ENCODE measurements at places on chromosomes 1 and 21.
A peak's percentile ranks its signal among the peaks of the same experiment; 100 is the strongest.

- DNase-seq: no peak
Measured at GRCh38 chr1:58722414-58722813, 22.6 kb upstream of the MYSM1 start.

DNA sequence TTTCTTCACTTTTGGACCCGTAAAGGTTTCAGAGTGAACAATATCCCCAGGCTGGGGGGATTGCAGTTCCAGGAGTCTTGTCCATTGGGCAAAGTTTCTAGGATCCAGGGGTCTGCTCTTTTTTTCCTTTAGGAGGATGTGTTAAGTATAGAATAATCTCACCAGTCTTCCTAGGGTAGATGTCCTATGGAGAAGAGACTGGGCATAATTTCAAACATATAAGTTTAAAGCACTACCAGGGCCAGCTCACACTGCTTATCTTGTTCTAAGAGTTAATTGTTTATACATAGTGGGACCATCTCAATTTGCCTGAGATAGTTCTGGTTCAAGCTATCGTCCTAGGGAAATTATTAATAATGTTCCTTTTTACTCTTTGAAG is 1.2 kb downstream of the CHI3L2 start:
- no peak for DNase-seq

DNA sequence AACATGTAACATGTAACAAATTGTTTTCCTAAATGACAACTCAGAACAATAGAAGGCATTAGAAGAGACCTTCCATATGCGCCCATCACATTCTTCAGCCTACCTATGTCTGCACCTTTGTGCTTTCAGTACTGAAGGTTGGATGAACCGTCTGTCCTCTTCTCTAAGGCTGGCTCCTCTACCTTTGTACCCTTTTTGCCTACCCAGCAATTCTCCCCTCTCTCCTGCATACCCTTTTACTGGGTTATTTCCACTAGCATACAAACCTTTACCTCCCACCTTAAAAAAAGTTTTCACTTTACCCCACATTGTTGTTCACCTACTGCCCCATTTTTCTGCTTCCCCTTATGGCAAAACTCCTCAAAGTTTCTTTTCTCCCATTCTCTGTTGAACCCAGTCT is 5.2 kb downstream of the PIGV start:
- no peak for DNase-seq

DNA sequence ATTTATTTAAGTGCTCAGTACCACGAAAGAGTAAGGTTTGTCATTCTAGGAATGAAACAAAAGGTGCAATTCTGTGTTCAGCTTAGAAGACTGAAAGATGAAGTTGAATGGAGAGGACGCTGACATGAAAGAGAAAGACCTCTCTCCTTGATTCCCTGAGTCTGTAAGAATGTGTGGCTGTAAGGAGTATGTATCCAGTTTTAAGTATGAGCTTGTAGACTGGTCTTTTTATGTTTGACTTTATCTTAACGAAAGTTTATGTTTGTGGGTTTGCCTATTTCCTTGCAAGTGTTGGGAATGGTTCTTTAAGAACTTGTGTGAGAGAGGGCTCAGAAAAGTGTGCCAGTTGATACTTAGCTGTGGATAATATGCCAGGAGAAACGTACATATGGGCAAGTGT is 1.4 kb downstream of the CHD1L start:
- no peak for DNase-seq

DNA sequence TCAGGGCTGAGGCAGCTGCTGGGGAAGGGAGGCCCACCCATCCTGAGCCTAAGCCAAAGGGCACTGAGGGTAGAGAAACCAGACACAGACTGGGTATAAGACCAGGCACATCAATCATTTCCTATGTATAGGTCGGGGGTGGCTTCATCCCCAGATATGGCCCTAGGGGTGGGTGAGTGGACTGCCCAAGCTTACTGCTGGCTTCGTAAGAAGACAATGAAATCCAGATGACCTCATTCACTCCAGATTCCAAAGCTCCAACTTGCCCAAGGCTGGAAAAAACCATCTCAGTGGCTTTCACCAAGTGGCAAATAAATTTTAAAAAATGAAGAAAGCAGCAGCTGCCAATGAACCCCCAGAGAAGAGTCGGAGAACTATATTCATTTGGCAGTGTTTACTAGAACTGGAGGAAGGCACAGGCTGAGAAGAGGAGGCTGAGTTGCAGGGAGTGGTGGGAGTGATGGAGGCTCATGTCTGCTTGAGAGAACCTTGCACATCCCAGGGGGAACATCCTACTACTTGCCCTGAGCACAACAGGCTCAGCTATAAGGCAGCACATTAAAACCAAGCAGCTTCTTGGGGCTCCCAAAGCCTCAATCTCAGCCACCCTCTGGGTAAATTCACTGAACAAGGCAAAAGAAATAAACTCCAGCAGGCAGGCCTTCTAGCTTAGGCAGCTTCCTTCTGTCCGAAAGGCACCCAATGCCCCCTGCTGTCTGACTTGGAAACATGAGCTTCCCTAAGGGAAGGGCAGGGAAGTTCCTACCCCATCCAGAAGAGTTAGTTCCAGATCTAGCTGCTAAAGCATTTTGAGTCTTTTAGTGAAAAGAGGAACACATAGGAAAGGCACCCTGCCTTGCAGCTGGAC is 14.1 kb downstream of the PEA15 start:
- DNase-seq: no peak

- no peak for DNase-seq
Measured at GRCh38 chr1:233496993-233497392, 116.9 kb upstream of the KCNK1 start.

DNA sequence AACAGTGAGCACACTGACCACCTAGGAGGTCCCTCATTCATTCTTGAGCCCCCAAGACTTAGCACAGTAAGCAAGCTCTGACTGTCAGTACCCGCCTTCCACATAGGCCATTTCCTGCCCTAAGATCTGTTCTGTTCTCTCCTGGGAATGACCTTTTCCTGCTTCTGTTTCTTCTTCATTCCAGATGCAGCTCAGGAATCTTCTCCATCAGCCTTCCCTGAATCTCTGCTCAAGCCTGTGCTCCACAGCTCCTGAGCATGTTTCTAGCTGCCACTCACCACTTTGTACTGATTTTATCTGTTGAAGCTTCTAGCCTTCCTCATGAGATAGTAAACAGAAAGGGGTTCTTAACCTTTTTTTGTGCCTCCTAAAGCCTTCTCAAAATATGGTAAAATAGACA is 56.6 kb downstream of the ZNF281 start:
- no peak for DNase-seq

DNA sequence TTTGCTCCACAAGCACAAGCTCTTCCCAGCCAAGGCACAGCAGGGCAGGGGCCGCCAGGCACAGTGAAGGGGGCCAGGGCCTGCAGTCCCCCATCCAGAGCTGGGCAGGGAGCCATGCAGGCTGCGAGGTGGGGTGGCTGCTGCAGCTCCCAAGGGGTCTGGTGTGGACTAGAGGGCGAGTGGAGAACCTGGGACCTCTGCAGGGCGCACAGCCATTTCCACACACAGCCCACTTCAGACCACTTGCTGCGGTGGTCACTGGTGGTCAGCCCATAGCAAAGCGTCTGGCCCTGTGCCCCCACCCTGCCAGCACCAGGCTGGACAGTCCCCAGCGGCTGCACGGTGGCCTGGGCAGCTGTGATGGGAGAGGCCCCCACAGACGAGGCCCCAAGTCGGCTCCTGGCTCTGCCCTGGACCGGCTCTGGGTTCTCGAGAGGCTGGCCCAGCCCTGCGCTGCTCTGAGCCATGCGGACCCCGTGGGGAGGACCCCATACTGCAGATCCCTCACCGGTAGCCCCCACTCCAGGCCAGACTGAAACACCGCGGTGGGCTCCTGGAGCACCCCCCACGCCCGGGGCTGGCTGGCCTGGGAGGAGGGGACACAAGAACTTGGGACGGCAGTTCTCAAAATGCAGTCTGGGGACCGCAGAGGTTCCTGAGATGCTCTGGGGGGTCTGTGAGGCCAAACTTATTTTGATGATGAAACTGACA is 47.1 kb upstream of the COL6A2 start:
- DNase-seq: no peak

DNA sequence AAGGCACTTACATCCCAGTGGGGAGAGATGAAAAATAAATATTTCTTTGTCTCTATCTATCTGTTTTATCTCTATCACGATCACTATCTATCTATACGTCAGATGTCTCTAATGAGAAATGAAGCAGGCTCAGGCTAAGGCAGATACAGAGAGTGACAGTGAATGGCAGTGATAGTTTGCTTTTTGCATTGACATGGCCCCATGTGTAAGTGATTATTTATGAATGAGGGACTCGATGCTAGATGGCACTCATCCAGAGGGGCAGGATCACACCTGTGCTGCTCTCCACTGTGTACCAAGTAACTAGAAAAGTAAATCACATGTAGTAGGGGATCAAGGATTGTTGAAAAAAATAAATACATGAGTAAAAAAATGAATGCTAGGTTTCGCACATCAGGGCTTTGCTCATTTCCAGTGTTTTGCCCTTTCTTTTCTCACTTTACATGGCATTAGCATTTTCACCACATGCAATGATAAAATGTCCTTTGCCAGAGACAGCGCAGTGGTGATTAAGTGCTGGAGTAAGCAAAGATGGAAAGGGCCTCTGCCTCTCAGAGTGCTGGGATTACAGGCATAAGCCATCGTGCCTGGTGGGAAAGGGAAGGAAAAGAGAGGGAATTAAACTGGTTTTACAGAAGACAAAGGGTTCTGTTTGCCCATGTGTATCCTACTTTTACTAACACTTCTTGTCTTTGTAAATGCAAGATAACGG is 16.5 kb downstream of the TBX19 start:
- no peak for DNase-seq

- no peak for DNase-seq
Measured at GRCh38 chr1:192581131-192581927, 5.8 kb downstream of the RGS1 start.

GRCh38 chr1:227388214-227389168 is 70.2 kb upstream of the CDC42BPA start:
- no peak for DNase-seq

GRCh38 chr21:45976701-45977311 is 4.8 kb upstream of the COL6A1 start:
- no peak for DNase-seq

GRCh38 chr1:6614929-6615785 is 1.6 kb downstream of the PHF13 start:
- DNase-seq: no peak

GRCh38 chr1:161962091-161962887 is 61.4 kb downstream of the OLFML2B start:
- no peak for DNase-seq

DNA sequence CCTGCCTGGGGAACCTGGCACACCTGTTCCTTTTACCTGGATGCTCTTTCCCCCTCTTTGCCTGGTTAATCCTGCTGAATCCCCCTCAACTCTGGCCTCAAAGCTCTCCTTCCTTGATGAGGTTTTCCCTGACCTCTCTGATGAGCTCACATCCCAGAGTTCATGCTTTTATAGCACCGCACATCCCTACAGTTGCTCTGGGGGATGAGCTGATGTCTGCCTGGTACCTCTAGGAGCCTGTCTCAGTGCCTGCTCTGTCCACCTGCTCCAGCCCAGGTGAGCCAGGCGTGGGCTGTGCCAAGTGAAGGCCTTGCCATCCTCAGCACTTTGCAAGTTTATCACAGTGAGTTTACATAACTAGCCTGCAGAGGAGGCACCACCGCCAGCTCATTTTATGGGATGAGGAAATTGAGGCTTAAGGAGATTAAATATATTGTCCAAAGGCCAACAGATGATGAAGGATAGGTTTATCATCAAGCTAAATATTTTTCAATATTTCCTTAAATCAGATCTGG is 58.6 kb upstream of the TMPRSS2 start:
- DNase-seq: no peak

GRCh38 chr1:184260382-184260781 is 126.4 kb upstream of the C1orf21 start:
- no peak for DNase-seq

DNA sequence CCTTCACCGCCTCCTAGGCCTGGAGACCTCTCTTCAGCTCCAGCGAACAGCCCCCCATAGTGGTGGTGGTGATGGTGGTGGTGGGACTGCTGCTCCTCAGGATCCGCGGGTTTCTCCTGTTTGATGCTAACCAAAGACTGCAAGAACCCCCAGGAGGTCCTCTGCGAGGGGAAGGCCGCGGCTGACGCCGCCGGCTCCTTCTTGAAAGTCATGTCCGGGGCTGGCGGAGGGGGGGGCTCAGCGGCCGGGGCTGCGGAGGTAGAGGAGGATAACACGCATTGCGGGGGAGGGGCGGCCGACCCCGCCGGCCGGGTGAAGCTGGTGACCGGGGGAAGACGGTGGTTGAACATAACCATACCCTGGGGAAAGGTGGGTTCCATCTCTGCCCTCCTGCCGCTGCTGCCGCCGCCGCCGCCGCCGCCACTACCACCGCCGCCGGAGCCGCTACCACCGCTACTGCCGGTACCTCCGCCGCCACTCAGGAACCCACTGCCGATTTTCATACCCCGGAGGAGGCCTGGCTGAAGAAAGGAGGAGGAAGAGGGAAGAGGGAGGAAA is 554 bp downstream of the ZNF281 start:
- DNase-seq: no peak

GRCh38 chr1:67771152-67771551 is 62.1 kb downstream of the GNG12 start:
- no peak for DNase-seq

- no peak for DNase-seq
Measured at GRCh38 chr1:1760345-1760650, 18.0 kb downstream of the NADK start.

GRCh38 chr1:231423648-231424047 is 1.6 kb upstream of the EGLN1 start:
- peak; percentile 63 for DNase-seq

- no peak for DNase-seq
Measured at GRCh38 chr1:225658041-225658440, 5.1 kb upstream of the ENAH start.

DNA sequence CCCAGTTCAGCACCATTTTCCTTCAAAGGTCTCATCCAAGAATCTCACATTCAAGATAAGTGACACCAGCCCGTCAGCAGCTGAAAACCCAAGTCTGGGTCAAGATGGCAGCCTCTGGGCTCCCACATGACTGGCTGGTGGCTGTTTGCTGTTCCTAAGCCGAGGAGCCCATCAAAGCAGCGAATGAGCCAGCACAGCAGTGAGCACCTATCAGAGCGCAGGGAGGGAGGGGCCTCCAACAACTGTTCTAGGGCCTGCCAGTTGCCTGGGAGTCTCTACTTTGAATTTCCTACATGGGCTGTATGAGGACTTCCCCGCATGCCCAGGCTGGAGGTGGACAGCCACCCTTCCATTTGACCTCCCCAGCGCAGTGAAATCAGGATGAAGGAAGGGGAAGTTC is 102.7 kb downstream of the ADARB1 start:
- DNase-seq: no peak

GRCh38 chr1:205939690-205940330 is 3.4 kb downstream of the SLC26A9 start:
- peak; percentile 29 for DNase-seq
